IMR-90 (cell line): ENCODE measurements at places on chromosomes 6 and 20. TPM values are rescaled to one million over a fixed set of nuclear protein-coding genes. Genes with fewer than 3 reads are reported as not detected.

DNA sequence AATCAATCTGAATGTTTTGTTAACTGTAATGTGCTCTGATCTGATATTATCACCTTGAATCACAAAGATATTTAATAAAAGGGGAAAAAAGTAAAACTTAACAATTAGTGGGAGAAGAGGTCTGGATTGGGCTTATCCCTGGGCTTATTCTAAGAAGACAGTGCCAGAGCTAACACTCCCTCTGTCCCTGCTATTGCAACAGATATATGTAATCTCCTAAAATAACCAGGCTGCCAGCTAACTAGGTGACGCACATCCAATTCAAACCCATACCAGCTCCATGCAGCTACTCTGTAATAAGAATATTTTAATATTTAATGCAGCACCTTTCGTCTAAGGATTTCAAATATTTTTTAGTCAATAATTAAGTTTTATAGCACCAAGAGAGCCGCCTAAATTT lies 330.1 kb upstream of the MARCKS start:
- H3K36me3 ChIP-seq = no peaks in the 10 kb centered on the region
- H3K4me1 ChIP-seq = peaks cover 2% of the 10 kb centered on the region
- no peaks in the 10 kb centered on the region for H3K27me3 ChIP-seq
- no peak overlapping the region for H3K4me3 ChIP-seq
- DNase-seq = no peak

- H3K4me3 ChIP-seq = no peak overlapping the region
- no peaks in the 10 kb centered on the region for H3K27me3 ChIP-seq
- H3K27ac ChIP-seq = no peak overlapping the region
- H3K4me1 ChIP-seq = peaks cover 4% of the 10 kb centered on the region
- DNase-seq = no peak
These were observed 262.1 kb downstream of the FOXC1 start for GRCh38 chr6:1871724-1872315.

- DNase-seq = no peak
- no peak overlapping the region for H3K27ac ChIP-seq
- no peaks in the 10 kb centered on the region for H3K4me1 ChIP-seq
- peaks cover 15% of the 10 kb centered on the region for H3K27me3 ChIP-seq
These were observed 33.1 kb upstream of the CDYL start for GRCh38 chr6:4743062-4743461.

- no peaks in the 10 kb centered on the region for H3K27me3 ChIP-seq
- peaks cover 2% of the 10 kb centered on the region; the same call in 1 of the 2 replicates for H3K4me1 ChIP-seq
- no peak for DNase-seq
- no peak overlapping the region for H3K4me3 ChIP-seq
These were observed 54.3 kb upstream of the RNF146 start for GRCh38 chr6:127212376-127212775.

DNA sequence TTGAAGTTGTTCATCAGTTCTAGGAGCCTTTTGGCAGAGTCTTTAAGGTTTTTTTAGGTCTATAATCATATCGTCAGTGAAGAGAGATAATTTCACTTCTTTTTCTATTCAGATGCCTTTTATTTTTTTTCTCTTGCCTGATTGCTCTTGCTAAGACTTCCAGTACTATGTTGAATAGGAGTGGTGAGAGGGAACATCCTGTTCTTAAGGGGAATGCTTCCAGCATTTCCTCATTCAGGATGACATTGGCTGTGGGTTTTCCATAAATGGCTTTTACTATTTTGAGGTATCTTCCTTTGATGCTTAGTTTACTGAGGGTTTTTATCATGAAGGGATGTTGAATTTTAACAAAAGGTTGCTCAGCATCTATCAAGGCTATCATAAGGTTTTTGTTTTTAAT lies 109.5 kb downstream of the CLVS2 start:
- H3K27ac ChIP-seq = no peak overlapping the region
- DNase-seq = no peak
- no peaks in the 10 kb centered on the region for H3K27me3 ChIP-seq
- H3K36me3 ChIP-seq = no peaks in the 10 kb centered on the region

DNA sequence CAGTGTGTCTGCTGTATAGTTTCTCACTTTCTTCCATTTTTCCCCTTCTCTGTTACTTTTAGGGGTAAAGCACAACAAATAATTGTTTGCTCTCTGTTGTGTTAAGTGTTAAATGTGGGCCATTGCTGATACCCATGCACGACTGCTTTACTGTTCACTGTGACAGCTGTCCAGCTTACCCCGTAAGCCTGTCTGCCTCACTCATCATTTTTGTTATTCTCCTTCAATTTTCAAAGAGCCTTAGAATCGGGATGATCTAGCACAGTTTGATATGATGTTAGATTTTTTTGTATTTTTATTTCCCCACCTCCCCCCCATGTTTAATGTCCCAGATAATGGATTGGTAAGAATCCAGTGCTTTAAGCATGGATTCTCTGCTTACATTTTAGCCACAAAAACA lies 41.2 kb upstream of the MLIP start:
- no peaks in the 10 kb centered on the region for H3K36me3 ChIP-seq
- no peaks in the 10 kb centered on the region for H3K27me3 ChIP-seq
- no peak for DNase-seq
- no peak overlapping the region for H3K4me3 ChIP-seq
- no peak overlapping the region for H3K27ac ChIP-seq

DNA sequence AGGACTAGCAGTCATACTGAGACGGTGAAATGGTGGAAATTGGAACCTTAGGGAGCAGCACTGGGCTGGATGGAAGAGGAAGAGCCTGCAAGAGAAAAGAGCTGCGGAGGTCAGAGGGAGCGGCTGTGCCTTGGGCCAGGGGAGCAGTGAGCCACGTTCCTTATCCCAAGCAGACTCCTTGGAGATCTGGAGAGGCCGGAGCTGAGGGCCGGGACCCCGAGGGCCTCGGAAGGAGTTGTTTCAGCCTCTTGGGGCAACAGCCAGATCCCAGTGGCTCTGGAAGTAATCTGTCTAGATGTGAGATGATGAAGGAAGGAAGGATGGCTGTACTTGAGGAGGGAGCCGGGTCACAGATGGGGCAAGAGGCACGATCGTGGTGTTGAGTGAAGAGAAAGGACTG lies 16.1 kb downstream of the PCMTD2 start:
- H3K36me3 ChIP-seq = peaks cover 14% of the 10 kb centered on the region
- H3K4me3 ChIP-seq = no peak overlapping the region
- no peak overlapping the region for H3K27ac ChIP-seq
- H3K4me1 ChIP-seq = no peaks in the 10 kb centered on the region
- no peak for DNase-seq

DNA sequence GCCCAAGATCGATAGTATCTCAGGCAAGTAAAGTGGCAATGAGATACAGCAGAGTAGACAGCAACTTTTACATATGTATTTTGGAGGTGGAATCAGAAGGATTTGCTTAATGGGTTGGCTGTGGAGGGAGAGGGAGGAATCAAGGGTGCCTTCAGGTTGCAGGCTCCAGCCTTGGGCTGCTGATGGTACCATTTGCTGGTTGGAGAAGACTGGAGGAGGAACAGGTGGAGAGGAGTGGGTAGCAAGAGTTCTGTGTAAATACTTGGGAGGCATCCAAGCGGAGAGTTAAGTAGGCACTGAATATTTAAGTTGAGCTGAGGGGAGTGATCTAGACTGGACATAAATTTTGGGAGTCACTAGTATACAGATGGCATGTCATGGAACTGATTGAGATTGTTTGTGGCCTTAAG lies 5.2 kb downstream of the BICRAL start:
- peaks cover 3% of the 10 kb centered on the region; the same call in 1 of the 2 replicates for H3K36me3 ChIP-seq
- H3K27ac ChIP-seq = no peak overlapping the region
- H3K4me1 ChIP-seq = peaks cover 13% of the 10 kb centered on the region
- no peaks in the 10 kb centered on the region for H3K27me3 ChIP-seq
- no peak for DNase-seq

- DNase-seq = no peak
- no peaks in the 10 kb centered on the region for H3K36me3 ChIP-seq
- H3K4me1 ChIP-seq = peaks cover 4% of the 10 kb centered on the region
- H3K4me3 ChIP-seq = no peak overlapping the region
These were observed 47.1 kb upstream of the CD83 start for GRCh38 chr6:14070457-14070856.

GRCh38 chr6:28225056-28225834 lies at the start of gene ZSCAN9:
Gene ZSCAN9 (plus strand): TSS chr6:28225275. CDS start chr6:28227085, 1,810 bp downstream.
- H3K36me3 ChIP-seq = peaks cover 16% of the 10 kb centered on the region
- H3K4me1 ChIP-seq = no peaks in the 10 kb centered on the region
- H3K27ac ChIP-seq = peak within 1 kb of the TSS; percentile 61
- H3K27me3 ChIP-seq = no peaks in the 10 kb centered on the region

The DUSP15 gene
- total RNA-seq = not detected in 2 replicates

The PPP1R3D gene
- 2.7 and 4.7 TPM in 2 replicates for total RNA-seq

The PRSS16 gene
- total RNA-seq = not detected in 2 replicates

The GSS gene
- total RNA-seq = 70.5 and 90.0 TPM in 2 replicates

The SCRT2 gene
- total RNA-seq = not detected in 2 replicates

The TMEM244 gene
- total RNA-seq = 0.28 and 0.36 TPM in 2 replicates

The BANF2 gene
- not detected in 2 replicates for total RNA-seq

The TXLNB gene
- total RNA-seq = under 0.01 TPM in 2 replicates
